ENCODE measurements at places on chromosomes 1 and 21. TPM values are rescaled to one million over a fixed set of nuclear protein-coding genes. Genes with fewer than 3 reads are reported as not detected.

GRCh38 chr1:35284852-35285251 is 16.3 kb downstream of the ZMYM4 start:
- DNase-seq, result no peak

- no peak for DNase-seq
Observed at GRCh38 chr1:40886318-40887011, 24.3 kb upstream of the CITED4 start.

- no peak for DNase-seq
Observed at GRCh38 chr21:45531393-45532215, 10.6 kb downstream of the SLC19A1 start.

DNA sequence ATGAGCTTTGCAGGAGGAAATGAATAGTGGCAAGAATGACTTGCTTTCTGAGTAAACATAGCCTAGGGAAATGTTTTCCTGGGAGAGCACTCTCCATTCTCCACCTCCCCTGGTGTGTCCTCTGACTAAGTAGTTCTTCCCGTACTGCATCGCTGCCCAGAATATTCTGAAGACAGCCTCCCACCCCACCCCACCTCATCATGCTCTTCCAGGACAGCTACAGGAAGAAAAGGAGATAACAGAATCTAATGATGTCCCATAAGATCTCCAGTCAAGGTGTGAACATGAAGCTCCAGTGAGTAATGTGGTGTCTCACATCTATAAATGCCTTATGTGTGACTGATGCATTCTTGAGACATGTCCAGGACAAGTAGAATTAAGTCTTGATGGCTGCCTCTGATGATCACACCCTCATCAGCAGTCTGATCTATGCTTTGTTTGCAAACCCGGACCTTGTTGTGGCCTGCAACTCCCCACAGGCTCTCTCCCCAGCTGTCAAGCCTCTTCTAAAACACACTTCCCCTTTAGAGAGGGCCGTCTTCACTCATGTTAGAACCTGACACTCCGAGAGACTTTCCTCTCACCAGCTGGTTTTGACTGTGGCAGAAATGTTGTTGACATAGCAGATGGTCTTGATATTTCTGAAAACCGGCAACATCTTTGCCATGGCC is 183.0 kb downstream of the CYYR1 start:
- no peak for DNase-seq

- DNase-seq, result no peak
Observed at GRCh38 chr1:62356257-62356835, 37.1 kb upstream of the KANK4 start.

DNA sequence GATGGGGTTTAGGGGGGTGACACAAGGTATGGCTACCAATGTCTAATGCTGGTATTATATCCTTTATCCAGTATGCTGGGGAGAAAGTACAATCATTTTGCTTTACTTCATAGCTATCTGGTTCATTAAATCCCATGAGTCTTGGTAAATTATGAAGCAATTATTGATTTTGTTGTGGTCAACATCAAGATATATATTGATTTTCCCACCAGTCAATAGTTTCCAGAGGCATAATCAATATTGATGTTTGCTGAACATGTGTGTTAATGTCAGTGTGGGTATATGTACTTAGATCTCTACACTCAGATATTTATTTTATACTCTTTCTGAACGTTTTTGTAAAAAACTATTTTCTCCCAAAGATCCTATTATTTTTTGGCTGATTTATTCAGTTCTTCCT is 155.5 kb downstream of the BACH1 start:
- no peak for DNase-seq

DNA sequence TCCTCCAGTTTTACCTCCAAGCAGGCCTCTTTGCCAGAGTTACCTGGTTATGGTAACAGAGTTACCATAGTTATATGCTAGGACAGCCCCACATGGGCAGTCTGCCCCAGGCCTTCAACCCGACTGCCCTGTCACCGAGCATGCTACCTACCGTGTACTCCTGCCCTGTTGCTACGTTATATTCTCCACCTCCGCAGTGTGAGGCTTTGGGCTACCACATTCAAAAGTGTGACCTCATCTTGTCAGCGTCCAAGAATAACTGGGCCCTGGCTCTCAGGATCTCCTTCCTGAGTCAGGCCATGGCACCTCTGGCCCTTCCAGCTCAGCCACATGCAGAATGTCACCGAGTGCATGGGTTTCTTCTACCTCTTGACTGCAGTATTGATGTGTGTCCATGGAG is 8.9 kb downstream of the MAPKAPK2 start:
- DNase-seq, result no peak

GRCh38 chr1:228009828-228010775 is 3.3 kb downstream of the WNT3A start:
- no peak for DNase-seq

GRCh38 chr1:20271498-20272400 is 18.9 kb upstream of the VWA5B1 start:
- DNase-seq, result no peak

DNA sequence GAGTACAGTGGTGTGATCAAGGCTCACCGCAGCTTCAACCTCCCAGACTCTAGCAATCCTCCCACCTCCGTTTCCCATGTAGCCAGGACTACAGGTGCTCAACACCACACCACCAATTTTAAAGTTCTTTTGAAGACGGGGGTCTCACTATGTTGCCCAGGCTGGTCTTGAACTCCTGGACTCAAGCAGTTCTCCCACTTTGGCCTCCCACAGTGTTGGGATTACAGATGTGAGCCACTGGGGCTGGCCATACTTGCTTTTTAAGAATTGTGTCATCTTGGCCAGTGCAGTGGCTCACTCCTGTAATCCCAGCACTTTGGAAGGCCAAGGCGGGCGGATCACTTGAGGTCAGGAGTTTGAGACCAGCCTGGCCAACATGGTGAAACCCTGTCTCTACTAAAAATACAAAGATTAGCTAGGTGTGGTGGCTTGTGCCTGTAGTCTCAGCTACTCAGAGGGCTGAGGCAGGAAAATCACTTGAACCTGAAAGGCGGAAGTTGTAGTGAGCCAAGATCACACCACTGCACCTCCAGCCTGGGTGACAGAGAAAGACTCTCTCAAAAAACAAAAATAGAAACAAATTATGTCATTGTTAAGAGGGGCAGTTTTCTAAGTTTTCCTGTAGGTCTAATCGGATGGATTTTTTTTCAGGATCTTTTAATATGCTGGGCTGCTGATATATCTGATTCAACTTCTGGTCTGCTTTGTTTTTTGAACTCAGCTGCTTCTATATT is 18.7 kb downstream of the AK4 start:
- DNase-seq, result no peak

- no peak for DNase-seq
Observed at GRCh38 chr1:193281894-193282293, 95.5 kb upstream of the B3GALT2 start.

DNA sequence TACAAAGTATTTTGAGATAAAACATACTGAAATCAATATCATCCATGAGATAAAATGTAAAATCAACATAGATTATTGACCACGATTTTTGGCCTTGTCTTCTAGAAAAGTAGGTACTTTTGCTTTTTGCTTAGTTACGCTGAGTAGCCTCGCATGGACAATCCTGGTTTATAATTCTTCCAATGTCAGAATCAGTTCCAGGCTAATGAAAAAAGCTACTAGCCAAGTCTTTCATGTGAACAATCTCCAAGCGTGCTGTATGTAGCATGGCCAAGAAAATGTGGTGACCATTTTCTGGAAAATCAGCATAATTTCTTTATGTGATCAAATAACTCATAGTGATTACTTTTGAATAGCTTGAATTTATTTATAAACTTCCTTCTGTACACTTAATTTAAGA is 145.8 kb downstream of the NTMT2 start:
- DNase-seq, result no peak

DNA sequence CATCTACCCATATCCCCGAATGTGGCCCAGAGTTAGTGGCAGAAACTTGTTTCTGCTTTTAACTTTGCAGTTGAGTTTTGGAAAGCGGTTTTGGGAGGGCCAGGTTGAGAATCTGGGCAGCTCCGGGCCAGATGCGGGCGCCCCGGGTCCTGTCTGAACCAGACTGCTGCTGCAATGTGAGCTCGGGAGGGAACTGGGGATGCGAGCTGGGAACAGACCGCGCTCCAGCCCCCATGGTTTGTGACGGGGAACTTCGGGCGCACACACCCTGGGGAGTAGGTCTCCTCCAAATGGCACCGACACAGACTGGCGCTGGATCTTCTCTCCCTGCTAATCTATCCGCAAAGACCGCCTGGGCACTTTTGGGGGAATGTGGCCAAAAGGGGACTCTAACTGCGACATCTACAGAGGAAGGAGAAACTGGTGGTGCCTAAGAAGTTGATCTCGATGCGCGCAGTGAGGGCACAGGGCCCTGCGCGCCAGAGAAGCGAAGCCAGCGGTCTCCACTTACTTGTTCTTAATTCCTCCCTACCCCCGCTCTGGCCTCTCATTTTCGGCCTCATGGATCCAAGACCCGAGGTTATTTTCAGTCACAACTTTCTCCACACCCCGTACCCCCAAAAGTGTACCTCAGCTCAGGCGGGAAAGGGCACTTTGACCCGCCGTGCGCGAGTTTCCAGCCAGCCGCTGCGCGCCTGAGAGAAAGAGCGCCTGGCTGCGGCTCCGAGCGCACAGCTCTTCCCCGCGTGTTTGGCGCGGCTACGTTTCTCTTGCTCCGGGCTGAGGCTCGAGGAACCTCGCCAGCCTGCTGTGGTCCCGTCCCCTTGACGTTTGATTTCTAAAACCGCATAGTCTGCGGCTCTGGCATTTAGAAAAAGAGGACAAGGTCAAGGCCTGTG is 411.0 kb upstream of the ESRRG start:
- DNase-seq, result no peak

DNA sequence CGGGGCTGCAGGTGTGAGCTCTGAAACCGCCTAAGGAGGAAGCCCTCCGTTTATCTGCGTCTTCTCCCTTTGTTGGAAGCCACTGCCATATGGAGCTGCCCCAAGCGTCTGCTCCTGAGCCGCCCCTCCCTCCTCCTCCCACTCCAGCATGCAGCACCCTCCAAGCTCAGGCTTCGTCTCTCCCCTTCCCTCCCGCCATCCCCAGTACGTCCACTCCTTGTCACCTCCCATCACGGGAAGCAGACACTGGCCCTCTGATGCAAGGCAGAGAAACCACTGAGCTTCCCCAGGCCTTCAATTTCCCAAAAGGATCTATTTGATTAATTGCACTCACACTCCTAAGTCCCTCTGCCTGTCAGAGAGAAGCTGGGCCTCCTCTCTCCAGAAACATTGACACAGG is 52.5 kb downstream of the NFASC start:
- no peak for DNase-seq

GRCh38 chr1:25615563-25616094 is 962 bp upstream of the MAN1C1 start:
- DNase-seq, result no peak

- no peak for DNase-seq
Observed at GRCh38 chr1:13824626-13825025, 124.6 kb downstream of the PRDM2 start.

DNA sequence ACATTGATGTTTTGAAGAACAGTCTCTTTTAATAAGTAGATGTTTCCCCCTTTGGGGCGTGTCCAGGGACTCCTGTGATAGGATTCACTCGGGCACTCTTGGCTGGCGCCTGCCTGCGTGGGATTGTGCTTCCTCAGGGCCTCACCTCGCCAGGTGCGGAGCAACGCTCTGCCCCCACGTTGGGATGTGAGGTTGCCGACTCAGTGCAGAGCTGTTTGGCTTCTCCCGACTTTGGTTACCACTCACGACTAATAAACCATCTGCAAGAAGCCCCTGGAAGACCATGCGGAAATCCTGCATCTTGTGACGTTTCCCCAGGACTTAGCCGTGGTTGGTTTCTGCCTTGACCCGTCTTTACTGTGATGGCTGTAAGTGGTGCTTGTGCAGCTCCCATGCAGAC is 106.4 kb downstream of the PCBP3 start:
- no peak for DNase-seq

DNA sequence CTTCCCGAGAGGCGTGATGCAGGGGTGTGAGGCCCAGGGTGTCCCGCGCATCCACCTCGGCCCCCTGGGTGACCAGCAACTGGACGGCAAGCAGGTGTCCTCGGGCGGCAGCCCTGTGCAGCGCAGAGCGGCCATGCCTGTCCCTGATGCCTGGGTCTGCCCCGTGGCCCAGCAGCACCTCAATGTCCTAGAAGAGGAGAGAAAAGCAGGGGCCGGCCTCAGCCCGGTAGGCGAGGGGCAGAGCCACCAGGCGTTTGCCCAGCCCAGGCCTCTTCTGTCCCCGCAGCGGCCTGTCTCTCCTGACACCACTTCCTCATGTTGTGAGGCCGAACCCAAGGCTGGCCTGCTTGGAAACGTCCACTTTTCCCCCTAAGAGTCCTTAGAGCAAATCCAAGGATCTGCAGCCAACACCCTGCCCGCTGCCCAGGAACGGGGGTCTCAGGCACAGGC is 1.7 kb downstream of the ANKRD65 start:
- DNase-seq, result no peak

DNA sequence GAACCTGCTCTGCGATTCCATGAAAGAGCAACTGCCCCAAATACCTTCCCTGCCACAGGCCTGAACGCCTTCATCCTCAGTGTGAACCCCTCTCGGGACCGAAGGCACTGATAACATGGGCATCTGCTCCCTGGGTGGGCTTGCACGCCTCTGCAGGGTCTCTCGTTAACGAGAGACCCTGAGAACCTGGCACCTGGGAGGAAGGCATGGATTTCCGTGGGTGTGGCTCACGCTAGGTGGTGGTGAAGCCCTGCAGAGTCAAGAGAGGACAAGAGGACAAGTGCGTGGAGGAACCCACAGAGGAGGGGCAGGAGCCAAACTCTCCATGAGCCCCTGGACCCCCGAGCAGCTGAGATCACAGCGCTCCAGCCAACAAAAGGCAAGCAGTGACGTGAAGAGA is 26.8 kb upstream of the COL6A2 start:
- no peak for DNase-seq

DNA sequence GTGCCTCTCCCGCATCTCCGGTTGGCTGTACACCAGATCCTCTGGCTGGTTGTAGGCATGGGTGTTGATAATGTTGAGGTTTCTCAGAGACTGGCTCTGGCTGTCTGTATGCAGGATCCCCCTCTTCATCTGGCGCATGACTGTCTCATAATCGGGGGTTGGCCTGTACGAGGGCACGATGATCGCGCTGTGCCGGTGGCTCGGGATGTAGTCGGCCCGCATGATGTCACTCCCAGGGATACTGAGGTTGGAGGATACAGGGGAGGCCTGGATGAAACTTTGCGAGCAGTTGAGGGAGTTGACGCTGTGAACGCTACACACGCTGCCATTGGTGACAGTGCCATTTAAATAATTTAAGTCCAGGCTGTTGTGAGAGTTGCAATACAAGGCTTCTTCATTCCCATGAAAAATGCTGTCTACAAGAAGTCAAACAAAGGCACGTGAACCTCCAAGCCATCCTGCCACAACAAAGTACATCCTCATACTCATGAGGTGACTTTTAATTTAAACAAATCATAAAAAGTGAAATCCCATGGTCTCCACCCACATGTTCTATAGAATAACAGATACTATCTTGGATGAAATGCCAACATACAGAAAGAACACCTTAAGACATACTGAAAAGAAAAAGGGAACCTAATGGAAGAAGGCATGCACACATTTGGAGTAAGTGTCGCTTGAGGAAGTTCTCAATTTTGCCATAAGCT is 103.6 kb downstream of the SMYD2 start:
- DNase-seq, result no peak

- no peak for DNase-seq
Observed at GRCh38 chr1:155196893-155197638, 10.6 kb downstream of the THBS3 start.

Gene PGLYRP3
- total RNA-seq, result not detected

Gene CRABP2
- 2.4 TPM for total RNA-seq

Gene DNASE2B
- total RNA-seq, result not detected

Gene PGLYRP4
- total RNA-seq, result not detected

Gene TFF2
- total RNA-seq, result not detected

Gene KCNN3
- total RNA-seq, result 0.35 TPM

Gene CD247
- 73.2 TPM for total RNA-seq

Gene S100A14
- not detected for total RNA-seq

Gene SAMSN1
- total RNA-seq, result 73.5 TPM

Gene INAVA
- 0.13 TPM for total RNA-seq

Gene KCND3
- total RNA-seq, result not detected

Gene SLC27A3
- 6.0 TPM for total RNA-seq

Gene LCE1E
- not detected for total RNA-seq

All from activated T-cell treated with anti-CD3 and anti-CD28 coated beads, Interleukin-2, amount 50 U/mL, for 4 hours (primary cell).